Pancreas (tissue), 10 donors: ENCODE measurements at places on chromosomes 5 and 9. TPM values are rescaled to one million over a fixed set of nuclear protein-coding genes. Genes with fewer than 3 reads are reported as not detected.

HTR4 gene
- not detected for polyA plus RNA-seq

SPAAR gene
- 0.31 TPM for polyA plus RNA-seq

PDLIM4 gene
- 3.3 TPM for polyA plus RNA-seq

UCK1 gene
- 24.6 TPM for polyA plus RNA-seq

HARS2 gene
- polyA plus RNA-seq, result 12.4 TPM

PCDHA4 gene
- 0.70 TPM for polyA plus RNA-seq

PCDHA12 gene
- 0.42 TPM for polyA plus RNA-seq

AK8 gene
- polyA plus RNA-seq, result 0.53 TPM

FBN2 gene
- polyA plus RNA-seq, result not detected

MORN5 gene
- not detected for polyA plus RNA-seq

CAMK2A gene
- polyA plus RNA-seq, result 0.12 TPM

ZBTB6 gene
- polyA plus RNA-seq, result 0.87 TPM
